ENCODE measurements at places on chromosomes 2 and 18. TPM values are rescaled to one million over a fixed set of nuclear protein-coding genes. Genes with fewer than 3 reads are reported as not detected.

- no peak for DNase-seq
Measured at GRCh38 chr2:120798567-120799247, 63.0 kb downstream of the GLI2 start.

DNA sequence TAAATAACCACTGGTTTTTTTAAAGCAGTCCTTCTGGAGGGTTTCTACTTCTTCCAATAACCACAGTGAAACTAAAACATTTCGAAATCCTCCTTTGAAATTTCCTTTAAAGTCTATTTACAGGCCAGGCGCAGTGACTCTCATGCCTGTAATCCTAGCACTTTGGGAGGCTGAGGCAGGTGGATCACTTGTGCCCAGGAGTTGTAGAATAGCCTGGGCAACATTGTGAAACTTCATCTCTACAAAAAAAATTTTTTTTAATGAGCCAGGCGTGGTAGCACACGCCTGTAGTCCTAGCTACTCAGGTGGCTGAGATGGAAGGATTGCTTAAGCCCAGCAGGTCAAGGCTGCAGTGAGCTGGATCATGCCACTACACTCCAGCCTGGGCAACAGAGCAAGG is 15.2 kb downstream of the KIDINS220 start:
- DNase-seq: no peak

DNA sequence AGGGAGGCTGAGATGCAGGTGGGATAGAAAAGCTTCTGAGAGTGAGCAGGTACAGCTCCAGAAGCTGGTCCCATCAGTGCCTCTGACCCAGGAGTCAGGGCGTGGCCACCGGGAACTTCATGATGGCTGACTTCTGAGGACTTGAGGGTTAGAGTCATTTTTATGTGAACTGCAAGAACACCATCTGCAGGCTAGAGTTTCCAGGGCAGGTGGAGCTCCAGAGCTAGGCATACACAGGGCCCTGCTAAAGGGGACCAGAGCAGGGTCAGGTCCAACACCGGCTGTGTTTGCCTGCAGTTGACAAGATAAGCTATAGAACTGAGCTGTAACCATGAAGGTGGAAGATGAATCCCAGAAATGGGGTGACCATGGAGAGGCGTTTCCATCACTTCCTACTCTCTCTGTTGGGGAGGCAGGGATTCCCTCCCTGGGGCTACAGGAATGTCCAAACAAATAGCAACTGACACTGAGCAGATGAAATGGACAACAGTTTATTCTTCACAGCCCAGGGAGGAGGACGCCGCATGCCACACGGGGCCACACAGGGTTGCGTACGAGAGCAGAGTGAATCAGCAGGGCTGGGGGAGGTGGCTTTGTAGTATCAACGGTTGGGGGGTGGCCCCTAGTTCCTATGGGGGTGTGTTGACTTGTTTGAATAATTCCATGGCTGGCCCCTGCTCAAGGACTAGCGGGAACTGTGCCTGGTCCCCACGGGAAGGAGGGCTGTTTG is 77.6 kb upstream of the ZNF516 start:
- DNase-seq: peak; percentile 41

- peak; percentile 68 for DNase-seq
Measured at GRCh38 chr2:167212014-167212648, 323.9 kb downstream of the XIRP2 start.

CXCR4 gene
- polyA plus RNA-seq: 2.4 TPM

All from hepatocyte (in vitro differentiated cells).